Activated CD8-positive, alpha-beta memory T cell treated with anti-CD3 and anti-CD28 coated beads for 1 hour (primary cell): ENCODE measurements at places on chromosomes 16 and 17.

DNA sequence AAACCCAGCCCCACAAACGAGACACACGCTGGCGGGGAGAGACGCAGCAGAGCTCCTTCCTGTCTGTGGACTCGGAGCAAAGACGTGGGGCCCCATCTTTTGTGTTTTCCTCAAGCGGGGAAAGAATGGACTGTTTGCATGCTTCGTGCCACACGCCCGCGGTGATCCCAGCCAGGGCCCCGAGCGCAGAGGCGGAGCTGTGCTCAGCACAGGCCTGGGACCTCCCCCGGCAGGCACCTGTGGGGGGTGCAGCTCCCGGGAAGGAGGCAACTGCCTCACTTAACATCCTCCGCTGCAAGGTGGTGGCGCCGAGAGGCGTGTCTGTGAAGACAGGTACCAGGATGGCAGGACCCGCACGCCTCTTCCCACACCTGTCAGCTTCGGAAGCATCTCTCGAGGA, 19.1 kb downstream of the TRARG1 start:
- peak; percentile 28 for DNase-seq

- DNase-seq, result no peak
Measured at GRCh38 chr17:81422776-81423697, 27.8 kb downstream of the BAHCC1 start.

- no peak for DNase-seq
Measured at GRCh38 chr17:61294777-61295176, 104.9 kb upstream of the TBX2 start.

GRCh38 chr17:80956321-80957190, 35.1 kb upstream of the CHMP6 start:
- DNase-seq, result no peak

- no peak for DNase-seq
Measured at GRCh38 chr16:72884037-72884436, 163.9 kb downstream of the ZFHX3 start.

- peak; percentile 19 for DNase-seq
Measured at GRCh38 chr16:85245307-85246172, 133.3 kb upstream of the CIBAR2 start.

- DNase-seq, result no peak
Measured at GRCh38 chr17:72169823-72170222, 49.0 kb downstream of the SOX9 start.

DNA sequence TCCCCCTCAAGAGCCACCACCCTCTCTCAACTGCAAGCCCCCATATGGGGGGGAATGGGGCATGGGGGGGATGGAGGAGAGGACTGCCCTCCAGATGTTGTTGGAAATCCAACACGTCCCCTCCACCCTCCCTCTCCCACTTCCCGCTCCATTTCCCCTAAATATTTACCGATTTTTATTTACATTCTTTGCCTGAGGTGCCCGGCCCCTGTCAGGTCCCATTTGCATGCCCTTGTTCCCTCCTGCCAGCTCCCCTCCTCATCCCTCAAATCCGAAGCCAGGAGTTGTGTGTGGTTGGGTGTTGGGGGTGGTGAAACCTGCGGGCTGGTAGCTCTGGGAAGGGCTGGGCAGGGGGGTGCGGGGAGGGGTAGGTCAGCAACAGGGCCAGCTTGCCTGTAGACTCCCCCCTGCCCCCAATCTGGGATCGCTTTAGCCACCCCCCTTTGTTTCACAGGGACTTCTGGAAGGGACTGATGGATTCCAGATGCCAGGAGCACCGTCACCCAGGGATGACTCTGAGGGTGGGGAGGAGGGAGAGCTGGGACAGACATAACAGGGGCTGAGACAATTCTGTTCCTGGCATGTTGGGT, 39.7 kb upstream of the NGFR start:
- DNase-seq, result no peak

DNA sequence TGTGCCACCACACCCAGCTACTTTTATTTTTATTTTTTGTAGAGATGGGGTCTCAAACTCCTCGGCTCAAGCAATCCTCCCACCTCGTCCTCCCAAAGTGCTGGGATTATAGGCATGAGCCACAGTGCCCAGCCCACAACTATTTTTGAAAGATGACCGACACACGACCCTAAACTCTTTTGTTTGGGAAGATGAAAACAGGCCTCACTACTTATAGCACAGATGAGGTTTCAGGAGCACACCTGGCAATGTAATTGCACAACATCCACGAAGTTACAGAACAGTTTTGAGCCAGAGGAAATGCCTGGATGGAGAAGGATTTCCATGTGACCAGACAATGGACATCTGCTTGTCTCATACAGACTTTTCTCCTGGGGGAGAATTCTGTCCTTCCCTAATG, 43.4 kb upstream of the PRSS54 start:
- DNase-seq, result no peak

GRCh38 chr17:2500446-2500845, 11.2 kb downstream of the METTL16 start:
- no peak for DNase-seq

DNA sequence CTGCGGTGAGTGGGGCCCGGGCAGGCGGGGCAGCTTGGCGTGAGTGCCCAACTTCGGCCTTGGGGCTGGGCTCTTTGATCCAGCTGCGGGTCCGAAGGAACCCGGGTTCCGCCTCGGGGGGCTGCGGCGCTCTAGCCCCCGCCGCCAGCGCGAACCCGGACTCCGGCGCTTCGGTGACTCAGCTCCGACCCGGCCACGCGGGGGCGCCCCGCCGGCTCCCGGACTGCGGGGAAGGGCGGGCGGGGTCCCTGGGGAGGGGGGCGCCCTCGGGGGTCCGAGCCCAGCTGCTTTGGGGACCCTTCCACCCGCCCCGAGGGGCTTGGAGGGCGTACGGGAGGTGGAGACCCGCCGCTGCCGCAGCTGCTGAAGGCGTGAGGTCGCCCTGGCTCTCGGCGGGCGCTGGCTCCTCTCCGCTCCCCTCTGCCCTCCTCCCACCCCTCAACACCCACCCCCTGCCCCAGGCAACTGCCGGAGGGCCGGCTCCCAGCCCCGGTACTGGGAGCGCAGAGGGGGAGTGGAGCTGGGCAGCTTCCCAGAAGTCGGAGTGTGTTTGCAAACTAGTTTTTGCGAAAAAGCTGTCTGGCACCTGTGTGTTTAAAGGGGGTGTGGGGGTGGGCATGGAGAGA, 516 bp downstream of the CPNE2 start:
- peak; percentile 36 for DNase-seq

DNA sequence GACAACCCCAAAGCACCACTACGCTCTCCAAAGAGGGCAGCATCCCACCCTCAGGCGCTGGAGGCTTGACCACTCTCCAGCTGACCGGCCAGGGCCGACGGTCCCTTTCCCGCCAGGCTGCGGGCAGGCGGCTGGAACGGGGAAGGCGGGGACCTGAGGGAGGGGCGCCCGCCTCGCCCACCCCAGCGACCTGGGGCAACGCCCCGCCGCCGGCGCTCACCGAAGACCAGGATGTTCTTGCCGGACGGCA, 431 bp downstream of the DYNC1LI2 start:
- DNase-seq, result no peak

- DNase-seq, result no peak
Measured at GRCh38 chr17:65147955-65148354, 10.8 kb downstream of the RGS9 start.

GRCh38 chr16:89115216-89115861, 21.7 kb downstream of the ACSF3 start:
- peak; percentile 86 for DNase-seq

DNA sequence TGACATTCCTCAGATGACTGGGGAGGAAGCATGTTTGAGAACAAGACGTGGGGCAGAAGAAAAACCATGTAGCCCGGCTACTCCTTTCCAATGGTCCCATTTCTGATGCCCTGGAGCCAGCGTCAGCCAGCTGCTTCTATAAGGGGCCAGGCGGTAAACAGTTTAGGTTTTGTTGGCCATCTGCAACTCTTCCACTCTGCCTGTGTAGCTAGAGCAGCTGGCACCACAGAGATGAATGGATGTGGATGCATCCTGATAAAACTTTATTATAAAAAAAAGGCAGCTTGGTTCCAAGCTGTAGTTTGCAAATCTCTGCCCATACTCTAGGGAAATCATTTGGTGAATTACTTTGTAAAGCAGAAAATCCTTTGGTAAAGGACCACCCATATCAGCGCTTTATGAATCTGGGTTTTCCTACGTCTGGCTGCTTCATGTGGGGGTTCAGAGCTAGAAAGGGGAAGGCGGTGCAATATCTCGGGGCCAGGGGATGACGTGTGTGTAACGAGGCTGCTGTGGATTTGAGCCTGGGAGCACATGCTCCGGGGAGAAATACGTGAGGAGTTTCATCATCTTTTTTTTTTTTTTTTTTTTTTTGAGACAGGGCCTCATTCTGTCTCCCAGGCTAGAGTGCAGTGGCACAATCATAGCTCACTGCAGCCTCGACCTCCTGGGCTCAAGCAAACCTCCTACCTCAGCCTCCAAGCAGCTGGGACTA, 3.4 kb upstream of the SRL start:
- no peak for DNase-seq

DNA sequence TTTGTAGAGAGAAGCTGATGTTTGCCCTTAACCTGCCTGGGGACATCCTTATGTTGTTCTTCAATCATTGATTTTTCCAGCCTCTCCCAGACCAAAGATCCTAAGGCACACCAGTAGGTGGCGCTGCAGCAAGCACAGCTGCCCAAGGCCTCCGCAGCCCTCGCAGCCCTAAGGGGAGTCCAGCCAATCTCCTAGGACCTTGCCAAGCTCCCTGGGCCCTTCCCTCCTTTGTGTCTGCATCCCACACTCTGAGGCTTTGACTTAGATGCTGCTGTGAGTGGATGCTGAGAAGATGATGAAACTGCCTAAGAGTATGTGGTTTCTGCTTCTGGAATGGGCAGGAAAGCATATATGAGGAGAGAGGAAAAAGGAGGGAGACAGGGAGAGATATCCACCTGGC, 47.1 kb downstream of the SPACA3 start:
- DNase-seq, result no peak

GRCh38 chr16:19515757-19516156, 6.1 kb downstream of the GDE1 start:
- DNase-seq, result no peak

DNA sequence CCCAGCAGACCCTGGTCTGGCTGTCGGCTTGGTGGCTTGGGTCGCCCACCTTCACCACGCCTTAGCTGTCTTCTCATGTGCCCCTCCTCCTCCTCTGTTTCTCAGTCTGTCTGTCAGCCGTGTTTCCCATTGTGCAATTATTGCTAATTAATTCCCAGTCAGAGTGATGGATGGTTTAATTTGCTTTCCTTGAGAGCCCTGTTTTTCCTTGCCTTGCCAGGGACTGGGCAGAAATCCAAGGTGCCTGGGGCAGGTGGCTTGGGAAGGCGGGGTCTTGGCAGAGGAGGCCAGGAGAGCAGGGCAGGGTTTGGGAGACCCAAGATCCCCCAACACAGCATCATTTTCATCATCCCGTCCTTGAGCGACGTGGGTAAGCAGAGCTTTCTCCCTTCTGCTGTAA, 21.3 kb downstream of the NECAB2 start:
- DNase-seq, result no peak

DNA sequence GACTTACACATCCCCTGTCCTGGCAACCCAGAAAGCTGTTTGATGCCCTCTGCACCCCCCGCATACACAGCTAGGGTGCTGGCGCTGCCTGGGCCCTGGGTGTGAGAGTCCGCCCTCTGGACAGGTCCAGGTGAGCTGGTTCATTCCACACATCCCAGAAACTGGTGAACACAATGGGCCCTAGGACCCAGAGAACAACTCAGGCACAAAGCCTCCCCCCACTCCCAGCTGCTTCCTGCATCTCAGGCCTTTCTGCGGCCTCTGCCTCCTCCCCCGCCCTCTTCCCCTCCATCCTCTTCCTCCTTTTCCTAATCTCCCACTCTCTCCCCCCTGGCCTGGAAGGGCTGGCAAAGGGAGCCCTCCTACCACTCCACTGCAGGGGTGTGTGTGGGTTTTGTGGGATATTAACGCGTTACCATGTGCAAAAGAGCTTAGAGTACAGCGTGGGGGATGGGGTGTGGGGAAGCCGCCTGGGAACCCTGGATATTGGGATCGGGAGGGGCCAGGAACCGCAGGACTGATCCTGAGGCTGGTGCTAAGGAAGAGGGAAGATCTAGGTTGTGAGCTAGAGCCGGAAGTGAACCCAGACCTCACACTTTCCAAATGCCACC, 1.6 kb upstream of the PPP1R9B start:
- no peak for DNase-seq

GRCh38 chr17:61809816-61810392, 53.4 kb downstream of the BRIP1 start:
- DNase-seq, result no peak

DNA sequence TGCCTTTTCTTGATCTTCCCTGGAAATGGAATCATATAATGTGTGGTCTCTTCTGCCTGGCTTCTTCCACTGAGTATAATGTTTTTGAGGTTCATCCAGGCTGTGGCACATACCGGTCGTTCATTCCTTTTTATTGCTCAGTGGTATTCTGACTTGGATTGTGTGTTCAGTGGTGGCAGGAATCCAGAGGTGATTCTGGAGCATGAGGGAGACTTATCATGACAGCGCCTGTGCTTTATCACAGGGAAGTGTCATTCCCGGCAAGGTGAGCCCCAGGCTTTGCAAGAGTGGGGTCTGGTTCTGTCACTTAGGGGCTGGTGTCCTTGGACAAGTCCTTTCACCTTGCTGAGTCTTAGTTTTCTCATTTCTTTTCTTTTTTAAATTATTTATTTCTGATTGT, 53.0 kb downstream of the IRX3 start:
- no peak for DNase-seq

DNA sequence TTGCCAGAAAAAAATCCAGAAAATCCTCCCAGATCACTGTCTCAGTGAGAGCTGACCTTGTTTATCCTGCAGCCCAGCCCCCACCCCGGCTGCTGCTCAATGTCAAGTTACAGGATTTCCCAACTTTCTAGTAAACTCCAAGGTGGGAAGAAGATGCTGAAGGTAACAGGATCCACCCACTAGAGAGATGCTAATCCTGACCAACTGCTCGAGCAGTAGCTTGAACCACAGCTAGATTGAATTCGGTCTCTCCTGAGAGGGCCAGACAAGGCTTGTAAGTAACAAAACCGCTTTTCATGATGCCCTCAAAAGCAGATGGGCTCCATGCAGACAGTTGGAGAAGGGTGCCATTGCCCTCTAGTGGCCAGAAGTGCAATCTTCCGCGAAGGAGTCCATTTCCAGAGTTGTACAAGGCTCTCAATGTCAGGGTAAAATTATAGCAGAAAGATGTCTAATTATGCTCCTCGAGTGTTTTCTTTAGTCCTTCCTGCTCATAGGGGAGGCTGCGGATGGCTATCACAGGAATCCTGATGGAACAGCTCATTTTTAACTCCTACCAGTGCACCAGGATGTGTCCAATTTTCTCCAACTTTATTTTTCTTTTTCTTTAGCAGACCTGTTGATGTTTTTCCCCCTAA, 3.9 kb downstream of the CDH11 start:
- DNase-seq, result no peak
